ENCODE measurements at places on chromosomes 5 and 9.

DNA sequence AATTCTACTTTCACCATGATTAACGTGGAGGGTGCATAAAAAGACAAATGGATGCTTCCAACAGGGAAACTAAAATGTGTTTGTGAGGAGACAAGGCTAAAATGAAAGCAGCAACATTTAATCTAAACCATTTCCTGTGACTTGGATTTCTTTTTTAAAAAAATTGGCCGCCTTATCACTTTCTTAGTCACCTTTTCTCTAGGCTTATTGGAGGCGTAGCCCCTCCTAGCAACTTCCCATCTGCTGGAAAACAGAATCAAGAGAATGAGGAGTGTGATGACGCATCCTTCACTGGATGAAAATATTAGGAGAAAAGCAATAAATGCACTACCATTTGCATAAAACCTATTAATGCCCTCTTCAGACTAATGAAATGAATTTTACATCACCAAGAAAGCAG is 791 bp upstream of the GPR150 start:
- DNase-seq: no peak

GRCh38 chr5:40679913-40680681 is at the start of gene PTGER4:
PTGER4 (plus strand) TSS chr5:40679915; CDS start chr5:40680994, 1,079 bp downstream.
- DNase-seq: no peak

GRCh38 chr5:5231576-5231975 is 91.4 kb downstream of the ADAMTS16 start:
- DNase-seq: no peak

DNA sequence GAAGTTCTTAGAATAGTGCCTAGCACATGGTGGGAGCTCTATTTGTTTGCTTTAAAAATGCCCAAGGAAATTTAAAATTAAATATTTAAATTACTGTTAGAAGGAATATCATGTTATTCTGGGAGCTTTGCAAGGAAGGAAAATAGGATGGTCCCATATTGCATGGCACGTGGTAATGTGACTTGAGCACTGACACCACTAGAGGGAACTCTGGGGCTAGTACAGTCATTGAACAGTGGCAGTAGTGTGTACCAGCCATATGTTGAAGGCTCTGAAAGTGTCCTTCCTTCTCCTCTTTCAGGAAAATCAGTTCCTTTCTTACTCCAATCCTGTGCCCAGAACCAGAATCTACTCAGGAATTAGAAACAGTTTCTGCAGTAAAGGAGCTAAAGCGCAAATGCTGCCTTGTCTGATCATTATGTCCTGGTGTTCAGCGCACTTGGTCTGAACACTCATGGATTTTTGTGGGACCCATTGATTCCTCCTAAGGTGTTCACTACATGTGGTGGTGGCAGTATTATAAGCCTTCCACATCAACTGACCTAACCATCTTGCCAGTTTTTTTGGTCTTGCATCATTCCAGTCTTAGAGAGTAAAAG is 54.1 kb downstream of the GDA start:
- DNase-seq: no peak

- no peak for DNase-seq
Measured at GRCh38 chr9:95120781-95121370, 196.6 kb downstream of the FANCC start.

DNA sequence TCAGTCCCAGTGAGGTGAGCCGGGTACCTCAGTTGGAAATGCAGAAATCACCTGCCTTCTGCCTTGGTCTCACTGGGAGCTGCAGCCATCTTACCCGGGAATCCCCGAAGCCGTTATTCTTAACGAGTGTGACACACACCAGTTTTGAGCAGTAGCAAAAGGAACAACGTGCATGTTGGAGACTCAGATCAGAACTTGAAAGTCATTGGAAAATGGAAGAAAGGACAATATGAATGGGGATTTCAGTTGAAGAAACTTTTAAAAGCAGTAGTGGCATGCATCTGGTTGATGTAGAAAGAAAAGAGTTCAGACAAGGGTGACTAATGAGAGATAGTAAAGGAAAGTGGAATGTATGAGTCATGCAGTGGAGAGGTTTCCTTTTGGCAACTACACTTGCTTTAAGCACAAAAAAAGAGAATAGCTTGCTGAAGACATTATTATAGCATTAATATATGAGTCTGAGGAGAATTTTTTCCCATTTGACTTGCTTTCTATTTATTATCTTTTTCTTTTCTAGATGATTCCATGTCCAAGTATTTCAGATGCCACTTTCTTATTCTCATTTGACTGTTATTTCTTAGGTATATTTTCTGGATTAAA is 44.4 kb upstream of the ANKDD1B start:
- DNase-seq: no peak

DNA sequence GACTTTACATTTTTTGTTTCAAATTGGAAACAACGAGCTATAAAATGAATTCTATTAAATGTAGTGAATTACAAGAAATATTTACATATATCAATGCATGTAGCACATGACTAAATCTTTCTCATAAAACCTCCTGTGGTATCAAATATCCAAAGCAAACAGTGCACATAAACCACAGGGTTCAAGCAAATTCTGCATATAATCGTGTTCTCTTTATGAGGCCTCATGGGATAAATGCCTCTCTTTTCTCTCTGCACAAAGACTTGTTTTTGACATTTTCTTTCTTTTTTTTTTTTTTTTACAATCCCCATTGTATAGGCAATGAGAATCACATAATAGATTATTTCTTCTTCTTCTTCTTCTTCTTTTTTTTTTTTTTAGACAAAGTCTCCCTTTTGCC is 1117.2 kb upstream of the DMAC1 start:
- DNase-seq: no peak

- DNase-seq: no peak
Measured at GRCh38 chr5:10401498-10401897, 40.2 kb upstream of the ROPN1L start.

GRCh38 chr5:29134418-29134817 is 2059.1 kb upstream of the CDH6 start:
- DNase-seq: no peak

Data from GM19239 (cell line).